ENCODE measurements at places on chromosomes 5 and 9. TPM values are rescaled to one million over a fixed set of nuclear protein-coding genes. Genes with fewer than 3 reads are reported as not detected.

The LCN1 gene
- not detected for total RNA-seq

The CCDC112 gene
- total RNA-seq: 2.2 TPM

The GABRA6 gene
- not detected for total RNA-seq

The CCL27 gene
- 0.35 TPM for total RNA-seq

The CDC20B gene
- 0.16 TPM for total RNA-seq

The DIPK1B gene
- not detected for total RNA-seq

The SGCD gene
- total RNA-seq: 0.11 TPM

The SERF1A gene
- total RNA-seq: 11.6 TPM

The GFPT2 gene
- 1.7 TPM for total RNA-seq

The SPINK4 gene
- total RNA-seq: not detected

The ARL10 gene
- 12.9 TPM for total RNA-seq

The PCDHA1 gene
- total RNA-seq: not detected

The CTNNAL1 gene
- 19.1 TPM for total RNA-seq

The KIF4B gene
- total RNA-seq: not detected

The LCN10 gene
- 1.1 TPM for total RNA-seq

The NDST1 gene
- 1.9 TPM for total RNA-seq

The SLCO6A1 gene
- total RNA-seq: not detected

The MELK gene
- 51.0 TPM for total RNA-seq

The FBP1 gene
- 0.53 TPM for total RNA-seq

The KIAA1958 gene
- 6.4 TPM for total RNA-seq

The BTNL8 gene
- not detected for total RNA-seq

The FGD3 gene
- total RNA-seq: 56.5 TPM

The KIF27 gene
- total RNA-seq: 2.8 TPM

The GADD45G gene
- total RNA-seq: 3.4 TPM
